Left lung (tissue), 14 donors: ENCODE measurements at places on chromosomes 3 and 15.

DNA sequence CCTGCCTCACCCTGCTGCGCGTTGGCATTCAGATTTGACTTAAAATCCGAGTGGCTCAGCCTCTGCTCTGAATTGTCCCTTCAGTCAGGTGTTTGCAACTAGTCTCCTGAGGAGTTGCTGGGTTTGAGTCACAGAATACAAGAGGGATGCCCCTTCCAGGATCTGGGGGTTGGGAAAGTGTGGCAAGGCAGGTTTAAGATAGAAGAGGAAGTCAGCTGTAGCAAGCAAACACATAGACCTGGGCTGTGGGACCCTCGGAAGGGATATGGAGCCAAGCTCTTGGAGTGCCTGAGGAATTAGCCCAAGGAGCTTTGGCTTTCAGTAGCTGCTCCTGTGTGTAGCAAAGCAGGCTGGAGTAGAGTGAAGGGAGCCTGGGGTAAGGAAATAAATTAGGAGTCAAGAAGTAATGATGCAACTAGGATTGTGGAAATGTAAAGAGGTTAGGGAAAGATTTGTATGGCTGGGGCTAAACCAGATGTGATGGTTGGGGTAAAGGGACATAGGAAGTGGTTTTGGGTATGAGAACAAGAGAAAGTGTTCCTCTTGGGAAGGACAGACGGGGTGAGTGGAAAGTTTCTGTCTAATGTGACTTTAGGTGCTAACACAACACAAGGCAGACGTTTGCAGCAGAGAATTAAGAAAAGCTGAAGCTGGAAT, 41.2 kb downstream of the RAB7A start:
- DNase-seq, result no peak

GRCh38 chr15:101407439-101407838, 82.1 kb downstream of the PCSK6 start:
- DNase-seq, result no peak

- no peak for DNase-seq
Observed at GRCh38 chr15:67188551-67189218, 65.8 kb downstream of the AAGAB start.

GRCh38 chr15:66193066-66193465, 60.5 kb downstream of the MEGF11 start:
- DNase-seq, result no peak

GRCh38 chr3:48544141-48544540, 12.5 kb downstream of the PFKFB4 start:
- no peak for DNase-seq

GRCh38 chr15:38103564-38103963, 149.1 kb upstream of the SPRED1 start:
- DNase-seq, result no peak

DNA sequence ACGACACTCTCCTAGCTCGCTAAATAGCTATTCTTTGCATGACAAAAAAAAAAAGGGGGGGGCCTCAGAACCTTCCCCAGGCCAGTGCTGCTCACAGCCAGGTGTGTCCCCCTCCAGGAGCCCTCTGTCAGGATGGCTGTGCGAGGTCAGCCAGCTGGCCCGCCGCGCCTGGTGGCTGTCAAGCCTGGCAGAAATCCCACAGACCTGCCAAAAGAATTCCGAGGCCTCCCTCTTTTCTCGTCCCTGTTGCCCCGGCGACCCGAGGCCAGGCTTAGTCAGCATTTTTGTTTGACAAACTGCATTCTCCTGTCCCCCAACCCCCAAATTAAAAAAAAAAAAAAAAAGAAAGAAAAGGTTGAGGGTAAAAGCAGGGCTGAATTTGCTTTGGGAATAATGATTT, 61.9 kb downstream of the TM4SF4 start:
- peak; percentile 64 for DNase-seq

DNA sequence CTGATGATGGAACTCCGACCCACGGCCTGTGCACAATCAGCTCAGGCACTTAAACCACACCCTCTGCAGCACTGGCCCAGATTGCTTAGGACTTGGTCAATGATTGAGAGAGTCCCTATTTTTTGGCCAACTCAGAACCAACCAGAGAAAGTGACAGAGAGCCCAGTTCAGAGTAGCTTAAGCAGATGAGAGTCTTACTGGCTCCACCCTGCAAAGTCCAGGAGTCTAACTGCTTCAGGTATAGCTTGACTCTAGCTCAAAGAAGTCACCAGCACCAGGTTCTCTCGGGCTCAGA, 20.1 kb downstream of the SLC6A20 start:
- DNase-seq, result no peak

DNA sequence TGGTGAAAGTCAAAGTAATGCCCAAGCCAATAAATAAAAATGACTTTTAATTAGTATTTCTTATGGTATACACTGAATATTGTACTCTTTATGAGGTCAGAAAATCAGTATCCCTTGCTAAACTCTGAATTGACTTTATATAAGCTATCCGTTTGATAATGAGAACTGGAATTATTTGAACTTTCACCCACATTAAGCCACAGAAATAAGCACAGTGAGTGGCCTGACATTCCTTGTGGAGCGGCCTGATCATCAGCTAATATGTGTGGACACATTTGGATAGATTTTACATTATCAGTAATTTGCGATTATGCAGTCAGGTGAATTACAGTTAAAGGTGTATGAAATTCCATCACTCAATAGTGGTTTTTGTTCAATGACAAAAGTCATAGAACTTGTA, 136.0 kb upstream of the CBLB start:
- no peak for DNase-seq

DNA sequence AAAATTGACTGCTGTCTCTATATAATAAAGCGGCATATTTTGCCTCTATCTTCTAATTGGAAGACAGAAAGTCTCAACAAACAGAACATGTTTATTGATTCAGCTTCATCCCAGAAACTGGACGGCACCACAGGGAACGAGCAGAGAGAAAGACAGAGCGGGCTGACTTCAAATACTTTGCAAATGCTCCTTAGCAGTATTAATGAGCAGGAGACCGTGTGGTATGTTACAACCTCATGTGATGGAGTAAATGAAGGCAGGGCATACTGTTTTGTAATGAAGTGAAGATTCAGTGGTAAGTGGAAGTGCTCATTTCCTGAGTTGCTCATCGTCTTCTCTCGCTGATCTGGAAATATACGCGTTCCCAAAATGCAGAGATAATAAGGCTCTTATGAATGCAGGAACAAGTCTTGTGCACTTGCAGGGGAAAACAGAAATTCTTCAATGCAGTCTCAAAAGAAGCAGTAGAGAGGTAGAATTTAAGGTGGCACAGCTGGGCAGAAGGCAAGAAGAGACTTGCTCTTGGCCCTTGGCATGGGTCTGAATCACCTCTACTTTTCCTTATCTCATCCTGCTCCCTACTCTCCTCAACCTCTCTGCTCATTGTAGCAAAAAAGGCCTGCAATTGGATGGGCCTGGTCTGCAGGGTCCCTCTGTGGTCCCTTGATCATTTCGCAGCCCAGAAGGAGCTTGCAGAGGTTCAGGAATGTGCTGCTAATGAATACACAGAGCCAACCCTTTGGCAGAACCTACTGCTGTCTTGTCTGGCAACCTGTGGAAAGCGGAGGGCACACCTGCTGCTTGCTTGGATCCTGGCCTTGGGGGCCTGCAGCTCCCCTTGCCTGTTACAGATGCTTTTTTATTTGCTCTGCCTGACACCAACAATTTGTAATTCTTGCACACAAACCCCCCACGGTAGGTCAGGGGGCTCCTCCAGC, 604.9 kb upstream of the CFAP20DC start:
- no peak for DNase-seq

DNA sequence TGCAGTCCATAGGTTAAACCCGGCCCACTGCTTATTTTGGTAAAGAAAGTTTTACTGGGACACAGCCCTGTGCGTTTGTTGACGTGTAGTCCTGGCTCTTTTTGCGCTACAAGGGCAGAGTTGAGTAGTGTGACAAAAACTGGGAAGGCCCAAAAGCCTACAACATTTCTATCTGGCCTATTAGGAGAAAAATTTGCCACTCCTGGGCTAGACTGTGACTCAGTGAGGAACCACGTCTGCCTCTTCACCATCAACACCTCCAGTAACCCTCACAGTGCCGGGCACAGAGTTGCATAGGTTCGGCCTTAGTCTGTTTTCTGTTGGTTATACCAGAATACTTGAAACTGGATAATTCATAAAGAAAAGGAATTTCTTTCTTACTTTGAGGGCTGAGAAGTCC, 110.3 kb downstream of the TOP2B start:
- no peak for DNase-seq

DNA sequence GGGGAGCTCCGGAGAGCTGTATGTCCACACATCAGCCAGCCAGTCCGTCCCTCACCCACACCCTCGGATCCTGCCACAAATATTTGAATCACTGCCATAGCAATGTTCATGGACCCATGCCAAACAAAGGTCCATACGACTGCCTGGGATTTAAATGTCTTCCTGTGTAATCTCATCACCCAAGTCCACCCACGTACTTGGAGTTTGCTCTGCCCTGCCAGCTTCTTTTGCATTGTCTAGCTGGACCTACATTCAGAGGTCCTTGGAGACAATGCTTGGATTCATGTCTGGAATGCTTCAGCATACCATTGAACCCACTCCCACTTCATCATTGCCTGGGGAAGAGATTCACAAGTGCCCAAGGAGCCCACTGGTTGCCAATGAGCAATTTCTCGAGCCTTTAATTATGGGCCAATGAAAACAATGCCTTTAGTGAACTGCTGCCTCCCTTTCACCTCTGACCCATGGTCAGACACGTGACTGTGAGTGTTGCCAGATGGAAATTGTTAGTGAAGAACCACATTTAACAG, 90.4 kb upstream of the PHLDB2 start:
- no peak for DNase-seq

DNA sequence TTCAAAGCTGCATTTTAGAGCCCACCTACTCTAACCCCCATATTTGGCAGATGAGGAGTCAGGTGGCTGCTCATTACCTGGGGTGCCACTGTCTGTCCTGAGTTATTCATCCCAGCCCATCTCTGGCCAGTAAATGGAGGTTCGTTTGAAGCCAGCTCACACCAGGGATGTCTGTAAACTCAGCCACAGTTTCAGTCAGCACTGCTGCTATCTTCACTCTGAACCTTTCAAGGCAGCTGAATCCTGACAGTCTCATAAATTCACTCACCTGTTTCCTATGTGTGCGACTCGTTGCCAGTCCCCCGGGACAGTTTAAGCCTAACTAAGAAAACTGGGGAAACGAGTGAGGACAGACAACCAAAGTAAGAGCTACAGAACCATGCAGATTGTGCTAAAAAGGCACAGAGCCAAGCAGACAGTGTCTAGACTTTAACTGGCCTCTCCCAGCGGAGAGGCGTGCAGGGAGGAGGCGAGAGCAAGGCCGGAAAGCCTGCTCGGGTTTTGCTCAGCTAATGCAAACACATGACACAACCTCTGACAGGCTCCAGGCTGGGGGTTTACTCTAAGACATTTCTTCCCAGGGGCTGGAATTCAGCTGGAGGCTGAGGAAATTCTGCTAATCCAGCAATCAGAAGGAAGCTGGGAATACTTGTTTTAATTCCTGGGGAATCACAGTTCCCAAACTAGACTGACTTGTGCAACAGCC, 12.0 kb downstream of the FSTL1 start:
- DNase-seq, result peak; percentile 71

GRCh38 chr3:32596909-32597369, 26.3 kb upstream of the DYNC1LI1 start:
- DNase-seq, result no peak

DNA sequence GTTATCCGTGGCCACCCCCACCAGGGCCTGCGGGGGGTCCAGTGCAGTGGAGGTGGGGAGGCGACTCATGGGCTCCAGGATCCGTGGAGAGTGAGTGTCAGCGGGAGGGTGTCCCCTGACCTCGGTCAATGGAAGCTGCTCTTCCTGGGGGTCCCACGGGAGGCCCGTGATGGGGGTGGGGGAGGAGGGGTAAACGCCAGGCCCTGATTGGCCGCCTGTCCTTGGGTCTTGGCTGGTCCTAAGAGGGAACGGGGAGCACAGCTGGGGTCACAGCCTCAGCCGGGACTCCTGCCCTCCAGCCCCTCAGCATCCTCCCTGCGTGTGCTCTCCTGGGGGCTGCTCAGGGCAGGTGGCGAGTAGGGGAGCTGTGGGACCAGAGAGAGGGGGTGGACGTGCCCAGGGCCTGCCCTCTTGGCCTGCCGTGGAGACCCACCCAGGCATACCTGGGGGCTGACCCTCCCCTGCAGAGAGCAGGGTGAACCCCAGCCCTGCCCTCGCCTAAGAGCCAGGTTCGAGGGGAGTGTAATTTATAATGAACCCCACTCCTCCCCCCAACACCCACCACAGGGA, 184.6 kb downstream of the GOLGA6L6 start:
- no peak for DNase-seq

DNA sequence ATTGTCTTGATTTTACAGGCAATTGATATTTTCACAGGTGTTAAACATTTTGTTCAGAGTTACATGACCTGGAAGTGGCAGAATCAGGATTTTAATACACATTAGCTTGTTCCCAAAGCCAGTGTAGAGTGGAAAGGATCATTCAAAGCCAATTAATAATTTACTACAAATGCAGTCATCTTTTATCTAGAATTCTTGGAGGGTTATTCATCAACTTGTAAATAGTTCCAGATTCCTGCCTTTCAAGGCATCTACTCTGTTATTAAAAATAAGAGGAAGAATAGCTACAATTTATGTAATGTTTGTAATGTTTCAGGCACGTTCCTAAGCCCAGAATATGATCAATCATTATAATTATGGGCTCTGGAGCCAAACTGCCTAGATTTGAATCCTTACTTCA, 358.5 kb downstream of the ZNF385D start:
- DNase-seq, result no peak

GRCh38 chr3:124802702-124803101, 72.5 kb downstream of the UMPS start:
- DNase-seq, result no peak

DNA sequence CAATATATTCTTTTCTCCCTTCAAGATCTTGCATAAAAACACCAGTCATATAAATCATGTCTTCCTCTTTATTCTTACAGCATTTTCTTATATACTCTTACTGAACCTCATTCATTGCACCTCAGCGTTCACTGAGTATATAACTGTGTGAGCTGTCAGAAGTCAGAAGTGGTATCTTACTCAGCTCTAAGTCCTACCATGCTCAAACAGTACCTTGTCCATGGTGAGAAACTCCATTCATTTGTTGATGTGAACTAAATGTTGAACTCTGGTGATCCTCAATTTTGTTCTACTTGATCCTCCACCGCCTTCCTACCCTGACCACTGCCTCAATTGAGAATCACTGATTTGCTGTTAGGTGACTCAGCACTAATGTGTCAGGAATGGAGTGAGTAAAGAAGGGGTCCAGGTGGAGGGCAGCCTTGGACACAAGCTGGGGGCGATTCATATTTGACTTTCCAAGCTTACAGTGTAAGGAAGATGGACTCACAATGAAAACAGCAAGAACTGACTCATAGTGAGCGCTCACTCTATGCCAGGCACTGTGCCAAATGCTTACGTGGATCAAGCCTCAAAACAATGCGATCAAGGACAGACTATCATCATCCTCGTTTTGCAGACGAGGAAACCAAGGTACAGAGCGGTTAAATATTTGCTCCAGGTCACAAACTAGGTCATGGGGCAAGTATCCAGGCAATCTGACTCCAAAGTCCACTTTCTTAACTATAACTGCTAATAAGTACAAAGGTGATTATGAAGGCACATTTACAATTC, 13.5 kb upstream of the ZFYVE19 start:
- DNase-seq, result no peak

GRCh38 chr3:188697127-188697526, 474.6 kb upstream of the TPRG1 start:
- DNase-seq, result no peak
